ENCODE measurements at places on chromosomes 3 and 15.

DNA sequence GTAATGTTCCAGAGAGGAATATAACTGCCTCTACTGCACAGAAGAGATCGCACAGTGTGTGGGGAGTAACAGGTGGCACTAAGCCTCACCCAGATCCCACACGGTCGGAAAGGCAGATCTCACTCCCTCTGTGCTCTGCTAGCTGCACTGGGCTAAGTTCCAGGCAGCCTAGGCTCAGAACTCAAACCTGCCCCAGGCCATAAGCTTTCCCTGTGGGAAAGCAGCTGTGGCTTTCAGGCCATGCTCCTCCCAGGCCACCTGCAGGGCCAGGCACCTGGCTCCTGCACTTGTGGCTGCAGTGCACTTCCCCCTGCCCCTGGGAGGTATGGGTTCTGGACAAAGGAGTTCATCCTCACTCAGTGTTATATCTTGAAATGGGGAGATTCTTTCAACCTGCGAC, 27.5 kb downstream of the PCCB start:
- no peak for DNase-seq

- no peak for DNase-seq
Measured at GRCh38 chr3:5153074-5153473, 31.0 kb downstream of the ARL8B start.

- DNase-seq: no peak
Measured at GRCh38 chr3:185984203-185984602, 46.4 kb upstream of the TRA2B start.

DNA sequence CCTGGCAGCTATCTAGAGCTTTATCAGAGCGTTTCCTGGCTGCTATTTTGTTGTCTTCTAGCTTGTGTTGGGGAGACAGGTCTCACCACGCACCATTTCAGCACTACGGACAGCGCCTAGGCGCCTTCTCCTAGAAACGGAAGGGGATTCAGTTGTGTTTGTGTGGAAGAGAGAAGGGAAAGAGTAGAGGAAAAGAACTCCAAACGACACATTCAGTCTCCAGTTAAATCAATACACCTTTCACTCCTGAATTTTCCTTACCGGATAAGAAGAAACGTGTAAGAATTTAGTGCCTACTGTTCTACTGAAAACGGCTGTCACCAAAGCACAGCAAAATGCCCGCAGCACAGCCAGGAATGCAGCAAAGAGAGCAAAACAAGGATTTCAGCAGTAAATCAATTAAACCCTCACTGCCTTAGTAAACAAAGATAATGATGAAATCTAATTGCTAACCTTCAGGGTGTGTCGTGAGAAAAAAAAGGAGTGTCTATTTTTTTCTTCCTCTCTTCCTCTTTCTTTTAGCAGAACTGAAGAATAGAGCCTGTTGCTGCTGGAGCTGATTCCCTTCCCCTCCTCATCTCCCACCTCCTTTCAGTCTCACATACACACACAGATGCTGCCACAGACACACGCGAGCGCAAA, 412 bp upstream of the CTXN2 start:
- peak; percentile 1 for DNase-seq

DNA sequence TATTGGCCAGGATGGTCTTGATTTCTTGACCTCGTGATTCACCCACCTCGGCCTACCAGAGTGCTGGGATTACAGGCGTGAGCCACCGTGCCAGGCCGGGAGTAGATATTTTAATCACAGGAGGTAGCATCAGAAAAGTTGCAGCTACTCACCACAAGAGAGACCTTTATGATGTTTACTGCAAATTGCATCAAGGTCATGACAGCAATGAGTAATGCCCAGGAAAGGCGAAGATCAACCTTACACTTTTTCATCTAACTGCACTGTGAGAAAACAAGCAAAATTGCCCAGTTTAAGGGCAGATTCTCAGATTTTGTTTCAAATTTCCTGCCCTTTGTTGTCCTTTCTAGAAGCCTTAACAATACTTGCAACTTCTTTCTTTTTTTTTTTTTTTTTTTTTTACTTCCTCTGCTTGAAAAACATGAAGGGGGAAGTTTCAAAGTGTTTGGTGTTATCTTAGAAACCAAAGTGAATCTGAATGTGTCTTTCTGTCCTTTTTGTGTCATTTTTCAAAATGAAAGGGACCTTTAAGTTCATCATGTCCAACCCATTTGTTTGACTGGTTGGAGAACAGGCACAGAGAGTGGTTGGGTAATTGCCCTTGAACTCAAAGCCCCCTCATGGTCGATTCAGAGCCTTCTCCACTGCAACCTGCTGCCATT, 25.0 kb downstream of the TGFBR2 start:
- no peak for DNase-seq

- no peak for DNase-seq
Measured at GRCh38 chr3:54198556-54198955, 76.2 kb downstream of the CACNA2D3 start.

DNA sequence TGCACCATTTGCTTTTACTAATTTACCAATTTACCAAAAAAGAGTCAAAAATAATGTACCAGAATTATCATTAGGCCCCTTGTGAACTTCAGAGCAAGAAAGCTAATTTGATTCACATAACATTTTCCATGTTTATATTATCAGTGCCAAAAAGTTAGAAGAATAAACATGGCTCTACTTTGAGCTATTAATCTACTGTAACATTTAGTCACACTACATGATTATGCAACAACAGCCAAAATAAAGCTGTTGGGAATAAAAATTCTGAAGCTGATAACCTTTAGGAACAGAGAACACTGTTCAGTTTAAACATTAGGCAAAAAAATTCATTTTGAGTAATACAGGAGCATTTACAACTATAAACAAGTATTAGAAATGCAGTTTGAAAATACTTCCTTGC, 63.6 kb downstream of the PROS1 start:
- no peak for DNase-seq

DNA sequence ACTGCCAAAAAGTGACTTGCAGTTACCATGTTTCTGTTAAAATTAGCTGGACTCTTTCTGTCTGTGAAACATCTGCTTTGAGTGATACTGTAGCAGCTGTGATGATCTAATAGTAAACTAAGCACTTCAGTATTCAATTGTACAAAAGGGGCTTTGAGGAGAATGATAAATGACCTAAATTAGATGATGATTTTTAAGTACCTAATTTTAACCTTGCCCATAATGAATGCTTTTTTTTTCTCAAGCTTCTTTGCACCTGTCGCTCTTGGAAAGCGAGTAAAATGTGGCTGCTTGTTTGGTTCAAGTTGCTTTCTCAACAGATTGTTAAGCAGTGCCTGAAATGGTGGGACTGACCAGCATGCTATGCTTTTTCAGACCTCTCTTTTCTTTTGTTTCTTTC, 752.3 kb downstream of the EPHA3 start:
- DNase-seq: no peak

DNA sequence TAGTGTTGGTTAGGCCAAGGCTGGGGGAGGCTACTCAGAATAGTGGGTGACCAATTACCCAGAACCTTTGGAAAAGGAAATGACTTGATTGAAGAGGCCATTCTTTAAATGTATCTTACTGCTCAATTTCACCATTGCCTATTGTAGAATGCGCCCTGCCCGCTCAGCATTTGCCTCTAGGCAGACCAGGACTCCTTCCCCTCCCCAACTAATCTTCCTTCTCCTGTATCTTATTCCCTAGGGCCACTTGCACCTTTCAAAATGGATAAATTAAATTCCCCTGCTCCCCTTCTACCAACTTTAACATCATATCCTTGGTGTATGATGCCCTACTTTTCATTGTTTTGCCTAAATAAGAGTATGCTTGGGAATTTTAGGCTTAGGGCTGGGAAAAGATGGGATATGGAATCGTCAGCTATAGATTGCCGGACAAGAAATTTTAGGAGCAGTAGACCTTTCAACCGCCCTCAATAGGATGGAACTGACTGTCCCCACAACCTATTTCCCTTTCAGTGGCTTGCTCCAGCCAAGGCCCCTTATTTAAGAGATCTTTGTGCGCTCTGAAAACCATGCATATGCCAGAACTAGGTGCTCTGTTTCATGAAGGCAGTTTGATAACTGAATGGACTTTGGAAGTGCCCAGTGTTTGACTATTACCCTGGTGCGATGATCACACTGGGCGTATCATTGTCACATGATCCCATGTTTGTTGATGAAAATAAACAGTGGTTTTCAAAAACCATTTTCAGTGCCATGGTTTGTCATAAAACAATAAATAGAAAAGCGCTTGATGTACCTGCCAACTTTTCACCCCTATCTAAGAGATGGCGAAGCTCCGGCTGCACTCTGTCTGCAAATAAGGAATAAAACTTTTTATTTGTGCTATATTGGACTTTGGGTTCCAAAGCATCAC, 74.3 kb upstream of the TSEN2 start:
- DNase-seq: no peak

GRCh38 chr3:102466001-102466400, 31.2 kb downstream of the ZPLD1 start:
- no peak for DNase-seq

DNA sequence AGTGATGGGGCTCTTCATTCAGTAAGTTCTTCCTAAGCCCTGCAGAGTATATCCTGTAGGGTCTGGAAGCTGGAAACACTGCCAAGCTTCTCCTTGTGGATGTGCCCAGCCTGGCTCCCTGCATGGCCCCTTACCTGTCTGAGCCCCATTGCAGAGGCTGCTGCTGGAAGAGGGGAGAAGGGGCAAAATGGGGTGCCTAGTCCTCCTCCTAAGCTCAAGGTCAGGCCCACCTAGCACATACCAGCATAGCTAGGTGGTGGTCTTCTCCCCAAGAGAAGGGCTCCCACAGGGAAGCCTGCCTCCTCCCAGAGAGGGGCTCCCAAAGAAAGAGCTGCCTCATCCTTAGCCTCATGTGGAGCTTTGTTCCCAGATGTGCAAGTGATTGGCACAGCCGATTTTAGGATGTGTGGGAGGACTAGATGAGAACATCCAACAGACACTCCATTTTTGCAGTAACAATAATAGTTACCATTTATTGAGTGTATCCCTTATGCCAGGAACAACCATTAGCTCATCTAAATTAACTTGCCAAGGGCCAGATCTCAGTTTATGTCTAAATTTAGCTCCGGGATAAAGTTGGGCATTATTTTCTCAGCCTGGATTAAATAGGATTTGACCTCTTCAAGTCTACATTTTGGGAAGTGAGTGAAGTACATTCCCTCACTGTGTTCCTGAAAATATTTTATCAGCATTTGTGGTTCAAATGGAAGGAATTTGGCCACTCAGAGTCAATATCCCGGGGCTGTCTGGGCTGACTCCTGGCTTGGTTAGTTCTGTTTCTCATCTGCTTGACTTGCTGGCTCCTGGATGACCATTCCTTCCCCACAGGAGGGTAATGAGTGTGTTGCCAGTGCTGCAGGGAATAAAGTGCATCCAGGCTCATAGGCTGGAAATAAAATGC, 291.1 kb upstream of the ROPN1 start:
- DNase-seq: no peak

- no peak for DNase-seq
Measured at GRCh38 chr15:40082195-40082883, 26.3 kb downstream of the BMF start.

GRCh38 chr3:69282181-69282580, 103.7 kb downstream of the FRMD4B start:
- DNase-seq: no peak

DNA sequence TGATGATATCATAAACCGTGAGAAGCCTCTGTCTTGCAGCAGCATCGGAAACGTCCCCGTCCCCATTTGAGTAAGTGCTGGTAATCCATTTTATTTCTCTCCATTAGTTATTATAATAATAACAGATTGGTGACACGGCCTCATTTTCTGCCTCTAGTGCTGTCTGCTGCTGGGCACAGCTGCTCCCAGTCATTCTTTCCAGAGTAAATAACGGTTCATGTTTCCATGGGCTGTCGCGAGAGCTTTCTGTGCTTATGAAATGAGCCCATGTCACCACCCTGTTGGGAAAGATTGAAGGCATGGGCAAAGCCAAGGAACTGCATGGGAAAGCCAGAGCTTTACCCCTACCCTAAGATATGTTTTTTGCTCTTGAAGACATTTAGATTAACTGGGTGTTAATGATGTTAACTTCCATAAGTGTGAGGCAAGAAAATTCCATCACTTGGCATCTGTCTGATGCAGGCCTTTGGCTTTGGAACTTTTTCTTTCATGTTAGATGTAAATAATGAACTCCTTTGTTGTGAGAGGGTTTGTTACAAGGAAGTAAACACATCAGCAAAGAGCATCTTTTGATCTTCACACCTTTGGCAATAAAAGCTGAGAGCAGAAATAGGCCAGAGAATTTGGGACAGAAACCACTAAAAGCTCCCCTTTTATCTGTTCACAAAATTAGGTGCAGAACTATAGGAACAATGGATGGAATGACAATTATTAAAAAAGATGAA, 141.8 kb downstream of the FILIP1L start:
- DNase-seq: no peak

DNA sequence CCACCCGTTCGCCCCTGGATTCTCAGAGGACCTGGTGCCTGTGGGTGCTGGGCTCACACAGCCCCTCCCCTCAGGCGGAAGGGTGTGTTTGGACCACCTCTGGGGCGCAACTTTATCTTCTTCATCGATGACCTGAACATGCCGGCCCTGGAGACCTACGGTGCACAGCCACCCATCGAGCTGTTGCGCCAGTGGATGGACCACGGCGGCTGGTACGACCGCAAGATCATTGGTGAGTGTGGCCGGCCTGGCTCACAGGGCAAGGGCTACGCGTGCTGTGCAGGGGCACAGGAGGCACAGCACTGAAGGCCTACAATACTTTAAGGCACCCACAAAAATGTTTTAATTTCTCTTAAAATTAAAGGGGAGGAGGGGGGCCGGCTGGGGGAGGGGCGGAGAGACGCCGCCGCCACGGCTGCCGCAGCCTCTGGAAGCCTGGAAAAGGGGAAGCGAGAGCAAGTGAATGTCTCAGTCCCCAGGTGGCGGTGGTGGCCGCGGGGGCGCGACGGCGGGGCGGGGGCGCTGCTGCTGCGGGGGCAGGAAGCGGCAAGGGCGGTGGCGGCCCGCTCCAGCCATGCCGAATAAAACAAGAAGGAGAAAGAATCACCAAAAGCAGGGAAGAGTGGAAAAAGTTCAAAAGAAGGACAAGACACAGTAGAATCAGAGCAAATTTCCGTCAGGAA, 56.8 kb downstream of the DNAH1 start:
- no peak for DNase-seq

DNA sequence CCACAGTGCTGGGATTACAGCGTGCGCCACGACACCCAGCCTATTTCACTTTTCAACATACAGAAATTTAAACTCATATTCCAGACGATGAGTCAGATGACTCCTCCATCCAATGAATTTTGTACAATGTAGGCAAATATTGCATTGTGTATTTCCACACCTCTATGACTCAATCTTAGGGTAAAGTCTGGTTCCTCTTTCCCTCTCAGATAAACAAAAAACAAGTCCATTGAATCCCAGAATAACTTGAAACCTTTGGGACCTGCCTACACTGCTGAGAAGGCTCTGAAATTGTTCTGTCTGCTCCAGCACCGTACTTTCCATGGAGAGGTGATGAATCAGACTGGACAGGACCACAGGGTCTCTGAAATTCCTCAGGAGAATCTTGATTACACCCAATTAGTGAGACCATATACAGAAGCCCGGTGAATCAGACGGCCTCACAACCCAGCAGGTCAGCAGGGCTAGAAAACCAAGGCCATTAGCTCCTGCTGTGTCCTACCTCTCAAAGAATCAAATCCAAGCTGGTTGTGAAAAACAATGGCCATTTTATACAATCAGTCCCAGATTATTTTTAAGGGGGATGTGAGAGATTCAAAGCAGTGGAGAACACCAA, 112.6 kb downstream of the ERC2 start:
- no peak for DNase-seq

Measured in caudate nucleus (tissue), 63 donors.